ENCODE measurements at places on chromosomes 4 and X. TPM values are rescaled to one million over a fixed set of nuclear protein-coding genes. Genes with fewer than 3 reads are reported as not detected.

Gene BBS12
- total RNA-seq, result 9.9 TPM

Gene EFHC2
- 6.4 TPM for total RNA-seq

Gene SSX1
- total RNA-seq, result not detected

DNA sequence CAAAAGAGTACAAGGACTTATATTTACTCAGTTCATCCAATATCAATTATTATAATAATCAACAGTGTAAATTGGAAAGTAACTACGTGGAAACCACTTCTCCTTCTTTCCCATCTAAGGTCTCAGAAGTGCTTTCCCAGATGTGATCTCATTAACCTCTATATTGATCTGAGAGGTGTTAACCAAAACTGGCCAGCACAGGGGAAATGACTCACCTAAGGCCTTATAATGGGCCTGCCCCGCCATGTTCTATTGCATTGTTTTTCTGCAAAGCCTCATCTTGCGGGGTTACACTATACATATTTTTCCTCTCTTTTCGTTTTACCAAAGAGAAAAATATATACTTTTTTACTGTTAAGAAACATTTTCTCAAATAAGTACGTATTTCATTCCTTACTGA, 20.5 kb downstream of the RAB40A start:
- no peak for DNase-seq
- no peak overlapping the region for H3K27ac ChIP-seq
- no peaks in the 10 kb centered on the region for H3K27me3 ChIP-seq
- H3K4me3 ChIP-seq, result no peak overlapping the region
- no peaks in the 10 kb centered on the region for H3K4me1 ChIP-seq
- no peaks in the 10 kb centered on the region for H3K36me3 ChIP-seq

- DNase-seq, result peak; percentile 36
- H3K4me1 ChIP-seq, result peaks cover 13% of the 10 kb centered on the region
- no peaks in the 10 kb centered on the region for H3K36me3 ChIP-seq
- peaks cover 62% of the 10 kb centered on the region for H3K27me3 ChIP-seq
- no peak overlapping the region for H3K27ac ChIP-seq
These were observed 6.4 kb upstream of the GSX2 start for GRCh38 chr4:54093324-54094240.

DNA sequence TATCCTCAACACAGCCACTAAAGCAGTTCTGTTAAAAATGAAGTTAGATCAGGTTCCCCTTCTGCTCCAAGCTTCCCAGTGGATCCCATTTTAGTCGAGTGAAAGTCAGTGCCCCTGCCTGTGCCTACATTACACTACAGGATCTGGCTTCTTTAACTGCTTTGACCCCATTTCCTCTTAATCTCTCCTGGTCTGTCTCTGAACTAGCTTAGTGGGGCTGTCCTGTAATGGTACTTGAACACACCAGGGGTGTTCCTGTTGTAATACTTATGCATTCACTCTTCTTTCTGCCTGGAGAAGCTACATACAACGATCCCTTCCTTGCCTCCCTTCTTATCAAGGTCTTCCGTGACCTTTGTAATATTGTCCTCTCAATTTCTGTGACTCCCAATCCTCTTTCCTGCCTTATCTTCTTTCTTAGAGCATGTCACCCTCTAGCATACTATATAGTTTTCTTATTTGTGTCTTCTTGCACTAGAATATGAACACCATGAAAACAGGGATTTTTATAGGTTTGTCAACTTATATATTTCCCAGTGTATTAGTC, 16.7 kb downstream of the ARSJ start:
- no peak overlapping the region for H3K4me3 ChIP-seq
- H3K27me3 ChIP-seq, result no peaks in the 10 kb centered on the region
- H3K27ac ChIP-seq, result no peak overlapping the region
- H3K4me1 ChIP-seq, result peaks cover 5% of the 10 kb centered on the region
- no peak for DNase-seq
- no peaks in the 10 kb centered on the region for H3K36me3 ChIP-seq

Measured in kidney (tissue), 22 donors.